T-helper 1 cell (primary cell): ENCODE measurements at places on chromosomes 4 and X.

DNA sequence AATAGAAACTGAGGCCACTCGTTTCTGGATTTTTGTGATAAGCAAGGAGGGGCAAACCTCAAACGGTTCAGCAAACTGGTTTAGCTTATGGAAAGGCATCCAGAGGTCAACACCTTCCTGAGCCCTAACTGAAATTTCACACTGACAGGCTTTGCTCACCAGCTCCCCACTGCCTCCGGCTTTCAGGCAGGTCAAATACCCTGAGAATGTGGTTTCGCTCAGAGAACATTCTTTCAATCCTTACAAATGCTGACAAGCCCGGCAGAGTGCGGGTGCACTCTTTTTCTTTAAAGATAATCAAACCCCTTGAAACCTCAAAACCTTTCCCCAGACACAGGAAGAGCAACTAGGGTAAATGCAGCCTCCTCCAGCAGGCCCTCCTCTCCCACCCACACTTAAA is 41.5 kb downstream of the CD40LG start:
- no peak for DNase-seq

GRCh38 chr4:107449611-107450369 is 270.2 kb downstream of the PAPSS1 start:
- no peak for DNase-seq

DNA sequence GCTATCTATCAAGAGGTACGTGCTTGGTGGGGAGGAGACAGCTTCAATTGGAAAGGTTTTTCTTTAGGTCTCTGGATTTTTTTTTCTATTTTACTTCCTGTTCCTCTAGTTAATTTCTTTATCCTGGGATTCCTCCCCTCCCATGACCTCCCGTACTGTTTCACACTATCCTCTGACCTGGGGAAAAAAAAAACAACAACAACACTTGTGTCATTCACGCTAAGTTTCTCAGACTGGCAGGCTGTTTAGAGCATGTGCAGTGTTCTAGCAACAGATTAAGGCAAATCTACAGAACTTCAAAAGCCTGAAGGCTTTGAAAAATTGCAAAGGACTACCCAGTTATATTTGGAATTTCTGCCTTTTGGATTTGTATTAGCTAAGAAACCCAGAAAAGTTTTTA is 358.4 kb downstream of the ARHGAP24 start:
- DNase-seq = no peak

DNA sequence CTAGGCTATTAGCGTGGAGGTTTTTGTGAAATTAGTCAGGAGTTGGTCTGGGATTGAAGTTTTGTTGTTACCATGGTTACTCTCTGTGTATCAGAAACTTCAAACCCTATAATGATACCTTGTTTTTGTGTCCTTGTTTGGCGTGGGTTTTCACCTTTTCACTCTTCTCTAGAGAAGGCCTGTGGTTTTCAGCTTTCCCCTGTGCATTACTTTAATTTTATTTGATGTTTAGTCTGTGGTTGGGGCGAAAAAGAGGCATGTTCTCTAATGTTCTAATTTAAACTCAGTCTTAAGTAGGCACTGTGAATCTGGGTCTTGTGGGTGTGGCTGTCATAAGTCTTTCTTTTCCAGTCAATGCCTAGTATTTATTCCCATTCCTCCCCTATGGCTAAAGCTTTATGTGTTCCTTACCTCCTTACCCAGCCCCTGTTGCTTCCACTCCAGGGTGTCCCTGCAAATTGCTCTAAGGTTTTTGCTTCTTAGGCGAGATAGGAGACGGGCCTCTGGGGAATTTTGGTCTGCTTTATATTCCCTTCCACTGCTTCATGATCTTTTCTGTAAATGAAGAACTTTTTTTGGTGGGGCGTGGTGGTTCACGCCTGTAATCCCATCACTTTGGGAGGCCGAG is 326.3 kb upstream of the ZCCHC13 start:
- DNase-seq = peak; percentile 3

DNA sequence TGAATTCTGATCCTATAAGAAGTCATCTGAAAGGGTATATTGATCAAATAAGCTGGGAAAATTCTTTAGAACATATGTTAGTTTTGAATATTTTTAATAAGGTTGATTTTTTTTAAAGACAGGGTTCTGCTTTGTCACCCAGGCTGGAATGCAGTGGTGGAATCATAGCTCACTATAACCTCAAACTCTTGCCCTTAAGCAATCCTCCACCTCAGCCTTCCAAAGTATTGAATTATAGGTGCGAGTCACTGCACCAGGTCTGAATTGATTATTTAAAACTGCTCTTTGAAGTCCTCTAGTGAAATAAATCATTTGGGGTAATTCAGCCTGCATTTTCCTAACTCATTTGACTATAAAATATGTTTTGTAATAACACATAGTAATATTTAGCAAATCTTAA is 812.3 kb downstream of the PDHA2 start:
- no peak for DNase-seq

DNA sequence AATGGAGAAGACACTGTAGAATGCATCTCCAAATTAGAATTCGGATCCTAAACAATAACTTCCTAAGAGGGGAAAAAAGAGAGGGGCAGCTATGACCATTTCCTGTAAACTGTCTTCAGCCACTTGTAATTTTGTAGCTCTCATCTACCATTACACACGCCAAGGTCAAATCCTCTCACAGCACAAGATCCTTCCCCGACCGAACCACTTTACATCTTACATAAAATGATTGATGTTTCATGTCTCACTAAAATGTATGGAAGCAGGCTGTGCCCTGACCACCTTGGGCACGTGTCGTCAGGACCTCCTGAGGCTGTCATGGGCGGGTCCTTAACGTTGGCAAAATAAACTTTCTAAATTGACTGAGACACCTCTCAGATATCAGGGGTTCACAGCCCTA is 24.1 kb upstream of the PBDC1 start:
- DNase-seq = peak; percentile 17

GRCh38 chr4:169189372-169189771 is 81.4 kb downstream of the SH3RF1 start:
- DNase-seq = no peak

GRCh38 chr4:73912191-73912590 is 43.0 kb downstream of the CXCL1 start:
- DNase-seq = no peak

DNA sequence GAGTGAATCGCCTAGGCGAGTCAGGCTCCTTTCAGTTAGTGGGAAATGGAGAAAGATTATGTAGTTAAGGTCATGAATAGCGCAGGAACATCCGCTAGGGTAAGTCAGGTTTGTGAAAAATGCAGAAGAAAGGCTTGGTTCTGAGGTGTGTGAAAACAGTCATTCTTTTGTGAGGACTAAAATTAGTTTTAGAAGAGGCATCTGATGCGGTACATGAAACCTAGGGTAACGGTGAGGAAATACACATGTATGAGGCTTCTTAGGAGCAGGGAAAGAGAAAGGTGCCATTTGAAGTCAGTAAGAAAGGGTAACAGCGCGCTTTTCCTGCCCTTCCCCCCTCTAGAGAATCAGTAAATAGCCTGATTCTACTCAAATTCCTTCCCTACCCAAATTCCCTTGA is 570 bp upstream of the RNF128 start:
- no peak for DNase-seq

GRCh38 chr4:48954314-48954713 is 31.8 kb upstream of the CWH43 start:
- DNase-seq = no peak

GRCh38 chrX:52425775-52426174 is 57.0 kb downstream of the XAGE2 start:
- DNase-seq = no peak

GRCh38 chrX:13732246-13733067 is 2.0 kb downstream of the TRAPPC2 start:
- no peak for DNase-seq

- no peak for DNase-seq
Measured at GRCh38 chr4:139085141-139085540, 69.6 kb downstream of the NOCT start.

DNA sequence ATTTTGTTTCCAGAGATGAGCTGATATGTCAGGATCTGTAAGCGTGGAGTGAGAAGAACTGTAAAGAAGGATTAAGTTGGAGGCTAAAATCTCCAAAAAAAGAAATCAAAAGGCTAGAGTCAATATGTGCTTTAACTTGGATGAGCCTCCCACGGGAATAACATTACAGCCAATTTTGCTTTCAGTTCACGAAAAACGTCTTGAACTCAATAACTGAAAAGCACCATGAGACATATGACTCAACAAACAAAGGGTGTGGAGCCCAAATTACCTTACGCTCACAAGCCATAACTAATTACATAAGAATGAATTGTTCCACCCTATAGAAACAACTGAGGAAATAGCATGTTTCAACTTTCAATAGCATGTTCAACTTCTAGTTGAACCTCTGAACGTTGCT is 22.3 kb downstream of the TMPRSS11D start:
- no peak for DNase-seq

DNA sequence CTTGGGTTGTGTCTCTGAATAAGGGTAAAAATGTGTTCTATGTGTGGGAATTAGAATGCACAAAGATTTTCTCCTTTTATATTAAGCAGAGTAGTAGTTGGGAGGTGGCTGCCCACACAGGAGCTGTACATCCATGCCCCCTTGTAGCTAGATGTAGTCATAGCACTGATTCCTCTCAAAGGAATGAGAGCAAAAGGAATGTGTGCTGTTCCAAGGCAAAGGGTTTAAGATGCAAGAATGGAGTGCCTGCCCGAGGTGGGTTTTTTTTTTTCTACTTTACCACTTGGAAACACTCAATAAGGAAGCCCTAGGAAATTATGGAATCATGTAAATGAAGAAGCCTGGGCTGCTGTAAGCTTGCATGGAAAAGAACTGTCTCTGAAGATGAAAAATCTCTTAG is 2183.2 kb upstream of the AGA start:
- no peak for DNase-seq

- DNase-seq = no peak
Measured at GRCh38 chr4:24630937-24631336, 46.6 kb upstream of the DHX15 start.

GRCh38 chr4:81494031-81494431 is 22.3 kb upstream of the RASGEF1B start:
- peak; percentile 37 for DNase-seq

DNA sequence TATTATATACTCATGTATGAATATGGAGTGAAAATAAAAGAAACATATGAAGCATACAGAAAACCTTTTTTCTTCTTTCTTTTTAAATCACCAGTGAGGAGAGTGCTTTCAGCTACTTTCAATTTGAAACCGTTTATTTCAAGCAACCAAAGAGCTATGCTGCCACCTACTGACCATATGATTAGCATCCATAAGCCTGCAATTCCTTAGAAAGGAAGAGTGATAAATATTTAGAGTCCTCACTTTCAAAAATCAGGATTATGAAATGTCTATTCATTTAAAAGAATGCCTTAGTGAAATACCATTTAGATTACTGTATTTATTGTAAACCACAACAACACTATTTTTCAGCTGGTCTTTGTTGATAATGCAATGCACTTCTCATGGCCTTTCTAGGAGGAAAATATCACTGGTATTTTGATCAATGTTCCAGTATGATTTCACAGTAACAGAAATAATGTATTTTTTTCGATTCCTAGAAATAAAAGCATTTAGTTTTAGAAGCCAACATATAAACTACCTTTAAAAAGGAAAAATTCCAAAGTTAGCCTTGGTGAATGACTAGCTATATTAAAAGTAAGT is 667.6 kb downstream of the PCDH18 start:
- DNase-seq = no peak

DNA sequence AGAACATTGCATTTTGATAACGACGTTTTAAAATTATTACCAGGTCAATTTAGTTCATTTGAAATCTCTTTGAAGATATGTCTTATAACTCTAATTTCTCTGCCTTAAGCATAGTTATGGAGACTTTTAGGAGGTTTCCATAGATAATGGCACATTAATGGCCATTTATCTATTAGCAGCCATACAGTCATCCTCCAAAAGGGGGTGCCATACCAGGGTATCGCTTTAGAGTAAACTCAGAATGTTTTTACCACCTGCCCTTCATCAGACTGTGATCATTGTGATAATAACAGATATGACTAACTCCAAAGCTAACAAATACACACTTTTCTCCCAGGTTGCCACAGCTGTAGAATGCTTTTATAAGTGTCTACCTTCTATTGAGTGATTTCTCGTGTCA is 461.5 kb downstream of the FSTL5 start:
- DNase-seq = no peak

DNA sequence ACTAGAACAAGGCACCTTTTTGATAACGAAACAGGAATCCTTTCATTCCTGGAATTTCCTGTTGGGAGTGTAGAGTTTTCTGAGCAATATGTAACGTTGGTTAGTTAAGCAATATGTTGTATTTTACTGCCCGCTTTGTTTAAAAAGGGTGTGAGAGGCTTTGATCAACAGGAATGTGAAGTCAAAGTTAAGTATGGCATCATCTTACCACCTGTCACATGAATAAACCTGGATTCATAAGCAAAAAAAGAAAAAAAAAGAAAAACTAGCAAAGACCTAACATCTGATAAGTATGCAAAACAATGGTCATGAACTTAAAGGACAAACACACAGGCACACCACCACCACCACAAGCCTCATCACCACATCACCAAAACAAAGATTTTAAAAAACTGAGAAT is 7.1 kb upstream of the CXCL5 start:
- DNase-seq = no peak

- no peak for DNase-seq
Measured at GRCh38 chrX:53211391-53211978, 13.5 kb downstream of the KDM5C start.
